ENCODE measurements at places on chromosomes 6 and 20. TPM values are rescaled to one million over a fixed set of nuclear protein-coding genes. Genes with fewer than 3 reads are reported as not detected.
A peak's percentile ranks its signal among the peaks of the same experiment; 100 is the strongest.

ADGRF4 gene
- 3.0 TPM for total RNA-seq

OR2B6 gene
- total RNA-seq = not detected

ACAT2 gene
- 13.7 TPM for total RNA-seq

CALHM5 gene
- total RNA-seq = 3.8 TPM

KHDC1L gene
- not detected for total RNA-seq

GLP1R gene
- not detected for total RNA-seq

EDN1 gene
- 21.7 TPM for total RNA-seq

GCNT2 gene
- 25.1 TPM for total RNA-seq

CDC25B gene
- total RNA-seq = 20.3 TPM

ANKRD66 gene
- not detected for total RNA-seq

- no peak for DNase-seq
- H3K4me3 ChIP-seq = no peak overlapping the region
- H3K36me3 ChIP-seq = no peaks in the 10 kb centered on the region
- no peaks in the 10 kb centered on the region for H3K27me3 ChIP-seq
- no peak overlapping the region for H3K27ac ChIP-seq
Measured at GRCh38 chr6:56102216-56102615, 145.2 kb downstream of the COL21A1 start.

- no peaks in the 10 kb centered on the region for H3K4me1 ChIP-seq
- DNase-seq = no peak
- no peak overlapping the region for H3K4me3 ChIP-seq
- H3K27me3 ChIP-seq = no peaks in the 10 kb centered on the region
- no peak overlapping the region for H3K27ac ChIP-seq
Measured at GRCh38 chr6:64591676-64592036, 956.1 kb downstream of the PHF3 start.

GRCh38 chr20:46226602-46227001 is 81.7 kb downstream of the CDH22 start:
- no peak overlapping the region for H3K4me3 ChIP-seq
- no peaks in the 10 kb centered on the region for H3K4me1 ChIP-seq
- peaks cover 55% of the 10 kb centered on the region for H3K27me3 ChIP-seq
- no peak for DNase-seq
- H3K36me3 ChIP-seq = no peaks in the 10 kb centered on the region

DNA sequence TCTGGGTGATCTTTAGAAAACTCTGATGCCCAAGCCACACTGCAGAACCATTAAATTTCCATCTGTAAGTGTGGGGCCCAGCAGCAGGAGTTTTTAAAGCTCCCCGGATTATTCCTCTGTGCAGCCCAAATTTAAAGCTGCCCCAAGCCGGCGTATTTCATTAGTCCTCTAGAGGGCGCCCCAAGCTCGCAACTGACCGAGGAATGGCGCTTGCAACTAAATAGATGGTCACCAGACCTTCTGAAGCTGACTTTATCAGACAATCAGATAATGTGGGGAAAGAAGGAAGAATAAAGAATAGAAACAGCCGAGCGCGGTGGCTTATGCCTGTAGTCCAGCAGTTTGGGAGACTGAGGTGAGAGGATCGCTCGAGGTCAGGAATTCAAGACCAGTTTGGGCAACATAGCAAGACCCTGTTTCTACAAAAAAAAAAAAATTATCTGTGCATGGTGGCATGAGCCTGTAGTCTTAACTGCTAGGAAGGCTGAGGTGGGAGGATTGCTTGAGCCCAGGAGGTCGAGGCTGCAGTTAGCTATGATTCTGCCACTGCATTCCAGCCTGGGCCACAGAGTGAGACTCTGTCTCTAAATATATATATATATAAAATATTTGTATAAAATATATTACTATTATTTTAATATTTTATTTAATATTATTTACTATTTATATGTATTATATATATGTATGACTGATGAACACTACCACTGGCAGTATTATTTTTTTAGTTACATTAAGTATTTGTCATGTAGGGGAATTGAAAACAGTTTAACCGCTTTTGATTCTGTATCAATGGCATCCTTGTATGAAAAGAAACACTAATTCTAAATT is 56.0 kb downstream of the OTOR start:
- H3K36me3 ChIP-seq = no peaks in the 10 kb centered on the region
- H3K27me3 ChIP-seq = peaks cover 35% of the 10 kb centered on the region
- H3K27ac ChIP-seq = no peak overlapping the region
- H3K4me1 ChIP-seq = no peaks in the 10 kb centered on the region
- DNase-seq = peak; percentile 38
- H3K4me3 ChIP-seq = no peak overlapping the region

DNA sequence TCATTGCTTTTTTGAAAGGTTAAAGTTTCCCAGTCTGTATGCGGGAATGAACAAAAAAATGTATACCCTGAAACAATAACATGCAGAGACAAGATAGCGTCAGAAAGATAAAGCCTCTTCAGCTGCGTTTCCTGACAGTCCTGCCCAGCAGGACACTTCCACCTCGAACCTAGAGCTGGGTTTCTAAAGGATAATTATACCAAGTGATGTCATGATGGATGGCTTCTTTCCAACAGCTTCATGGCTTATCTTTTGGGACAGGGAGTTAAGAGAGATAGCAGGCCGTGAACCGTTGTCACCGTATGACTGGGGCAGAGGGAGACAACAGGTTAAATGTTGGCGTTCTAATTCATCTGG is 267.6 kb upstream of the SGK1 start:
- H3K36me3 ChIP-seq = no peaks in the 10 kb centered on the region
- H3K27me3 ChIP-seq = no peaks in the 10 kb centered on the region
- DNase-seq = no peak
- no peaks in the 10 kb centered on the region for H3K4me1 ChIP-seq
- no peak overlapping the region for H3K4me3 ChIP-seq
- no peak overlapping the region for H3K27ac ChIP-seq

DNA sequence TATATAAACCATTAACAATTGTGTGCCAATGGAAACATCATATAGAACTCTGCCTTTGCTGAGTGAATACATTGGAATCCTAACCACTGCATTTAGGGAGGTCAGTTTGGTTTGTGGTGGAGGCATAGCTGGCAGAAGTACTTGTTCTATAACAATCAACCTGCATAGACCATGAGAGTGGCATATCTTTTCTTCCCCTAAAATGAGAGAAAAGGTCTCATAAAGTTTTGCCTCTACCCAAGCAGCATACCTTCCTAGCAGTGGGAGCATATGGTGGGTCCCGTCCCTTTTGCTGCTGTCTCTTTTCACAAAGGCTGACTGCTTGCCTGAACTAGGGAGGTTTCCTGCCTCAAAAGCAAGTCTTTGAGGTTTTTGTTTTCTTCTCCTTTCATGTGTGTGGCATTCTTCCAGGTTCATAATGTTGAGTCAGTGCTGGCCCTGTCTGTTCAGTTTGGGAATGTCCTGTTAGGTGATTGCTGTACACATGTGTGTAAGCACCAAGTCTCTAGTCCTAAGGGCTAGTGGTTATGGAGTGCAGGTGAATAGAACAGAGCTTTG is 61.2 kb upstream of the SUPT3H start:
- H3K4me3 ChIP-seq = no peak overlapping the region
- H3K27ac ChIP-seq = no peak overlapping the region
- no peaks in the 10 kb centered on the region for H3K4me1 ChIP-seq
- no peaks in the 10 kb centered on the region for H3K36me3 ChIP-seq
- H3K27me3 ChIP-seq = no peaks in the 10 kb centered on the region

DNA sequence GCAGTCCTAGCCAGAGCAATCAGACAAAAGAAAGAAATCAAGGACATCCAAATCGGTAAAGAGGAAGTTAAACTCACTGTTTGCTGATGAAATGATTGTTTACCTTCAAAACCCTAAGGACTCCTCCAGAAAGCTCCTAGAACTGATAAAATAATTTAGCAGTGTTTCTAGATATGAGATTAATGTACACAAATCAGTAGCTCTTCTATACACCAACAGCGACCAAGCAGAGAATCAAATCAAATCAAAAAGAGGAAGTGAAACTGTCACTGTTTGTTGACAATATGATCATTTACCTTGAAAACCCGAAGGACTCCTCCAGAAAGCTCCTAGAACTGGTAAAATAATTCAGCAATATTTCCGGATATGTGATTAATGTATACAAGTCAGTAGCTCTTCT is 21.7 kb downstream of the SERPINB9 start:
- peaks cover 20% of the 10 kb centered on the region for H3K4me1 ChIP-seq
- no peak overlapping the region for H3K4me3 ChIP-seq
- H3K36me3 ChIP-seq = no peaks in the 10 kb centered on the region
- no peak for DNase-seq

DNA sequence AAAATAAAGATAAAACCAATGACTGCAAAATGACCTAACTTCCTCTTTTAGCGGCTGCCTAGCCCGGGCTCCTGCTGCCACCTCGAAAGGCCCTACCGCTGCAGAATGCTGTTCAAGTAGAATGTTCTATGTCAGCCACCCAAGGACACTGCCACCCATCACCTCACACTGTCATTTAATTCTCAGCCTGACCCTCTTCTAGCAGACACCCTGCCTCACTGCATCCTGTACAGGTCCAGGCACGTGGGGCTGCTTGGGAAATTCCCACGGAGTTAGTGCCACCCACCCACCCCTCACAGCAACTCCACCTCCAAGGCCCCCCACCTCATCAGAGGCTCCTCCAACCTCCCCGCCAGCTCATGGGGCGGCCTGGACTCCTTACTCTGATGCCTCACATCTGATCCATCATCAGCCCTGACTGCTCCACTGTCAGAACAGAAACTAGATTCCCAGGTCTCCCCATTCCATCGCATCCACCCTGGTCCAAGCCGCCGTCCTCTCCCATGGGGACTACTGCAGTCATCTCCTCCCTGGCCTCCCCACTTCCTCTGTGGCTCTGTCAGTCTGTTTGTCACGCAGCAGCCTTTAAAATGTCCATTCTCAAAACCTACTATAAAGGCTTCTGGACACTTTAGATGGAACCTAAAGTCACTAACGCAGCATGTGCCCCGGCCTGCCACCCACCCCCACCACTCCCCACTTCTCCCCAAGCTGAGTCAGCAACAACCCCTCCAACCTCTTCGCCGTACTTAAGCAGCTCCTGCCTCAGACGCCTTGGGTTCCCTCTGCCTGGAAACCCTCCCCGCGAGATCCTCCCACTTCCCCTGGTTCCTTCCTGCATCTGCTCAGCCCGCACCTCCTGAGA is 17.0 kb downstream of the NFATC2 start:
- peak overlapping the region; percentile 13 for H3K27ac ChIP-seq
- H3K36me3 ChIP-seq = peaks cover 6% of the 10 kb centered on the region
- H3K4me1 ChIP-seq = peaks cover 6% of the 10 kb centered on the region
- H3K4me3 ChIP-seq = no peak overlapping the region

DNA sequence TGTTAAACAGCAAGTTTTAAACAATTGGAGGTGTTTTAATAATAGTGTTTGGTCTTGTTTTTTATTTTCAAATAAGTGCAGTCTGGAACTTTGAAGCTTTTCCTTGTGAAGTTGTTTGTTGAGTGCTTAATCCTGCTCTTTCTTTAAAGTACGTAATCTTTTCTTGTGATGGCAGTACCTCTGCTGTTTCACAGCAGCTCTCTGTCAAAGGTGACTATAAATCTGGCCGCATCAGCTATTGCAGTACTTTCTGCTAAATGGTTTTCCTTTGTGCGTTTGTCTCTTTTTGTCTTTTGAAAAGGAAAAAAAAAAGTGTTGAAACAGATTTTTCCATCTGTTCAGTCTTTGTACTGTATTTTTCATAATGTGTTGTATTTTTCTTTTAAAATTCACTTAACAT is 12.7 kb downstream of the STXBP5 start:
- H3K4me3 ChIP-seq = no peak overlapping the region
- peaks cover 2% of the 10 kb centered on the region for H3K4me1 ChIP-seq
- peaks cover 6% of the 10 kb centered on the region for H3K36me3 ChIP-seq

- H3K36me3 ChIP-seq = no peaks in the 10 kb centered on the region
- DNase-seq = no peak
- no peaks in the 10 kb centered on the region for H3K4me1 ChIP-seq
- no peaks in the 10 kb centered on the region for H3K27me3 ChIP-seq
Measured at GRCh38 chr6:112886415-112886814, 539.3 kb downstream of the RFPL4B start.

DNA sequence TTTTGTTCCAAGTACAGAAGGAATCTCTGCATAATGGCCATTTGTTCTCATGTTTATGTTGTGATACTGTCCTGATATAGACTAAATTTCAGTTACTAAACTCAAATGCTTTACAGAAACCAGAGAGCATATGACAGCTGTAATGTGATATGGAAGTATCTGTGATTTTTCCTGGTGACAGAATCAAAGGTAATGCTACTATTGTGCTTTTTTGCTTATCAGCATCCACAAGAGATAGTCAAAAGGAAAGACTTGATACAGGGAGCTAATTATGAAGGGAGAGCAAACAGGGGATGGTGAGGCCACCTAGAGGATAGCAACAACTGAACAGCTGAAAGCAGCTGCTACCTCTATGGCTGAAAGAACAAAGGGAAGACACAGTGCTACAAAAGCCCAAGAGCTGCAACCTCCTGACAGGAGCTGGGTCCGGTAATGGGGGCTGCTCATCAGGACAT is 181.4 kb downstream of the PHF3 start:
- H3K27me3 ChIP-seq = no peaks in the 10 kb centered on the region
- no peak overlapping the region for H3K27ac ChIP-seq
- no peaks in the 10 kb centered on the region for H3K36me3 ChIP-seq
- H3K4me1 ChIP-seq = no peaks in the 10 kb centered on the region

DNA sequence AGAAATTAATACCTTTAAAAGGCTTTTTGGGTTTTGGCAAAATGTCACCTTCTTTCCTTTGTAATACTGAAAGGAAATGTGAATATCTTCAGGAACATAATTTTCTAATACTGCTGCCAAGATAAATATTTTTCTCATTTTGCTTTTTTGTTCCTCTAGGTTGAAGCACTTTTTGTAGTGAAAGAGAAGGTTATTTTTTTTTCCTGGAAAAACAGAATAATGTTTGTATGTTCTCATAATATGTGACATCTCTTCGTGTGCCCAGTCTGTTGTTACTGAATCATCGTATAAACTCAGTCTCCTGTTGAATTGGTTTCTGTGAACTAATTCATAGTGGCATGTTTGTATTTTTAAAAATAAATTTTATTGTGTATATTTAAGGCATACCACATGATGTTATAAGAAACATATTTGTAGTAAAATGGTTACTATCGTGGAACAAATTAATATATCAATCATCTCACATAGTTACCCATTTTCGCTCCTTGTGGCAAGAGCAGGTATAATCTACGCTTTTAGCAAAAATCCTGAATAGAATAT is 74.4 kb downstream of the SH3BGRL2 start:
- no peak overlapping the region for H3K4me3 ChIP-seq
- DNase-seq = no peak
- H3K4me1 ChIP-seq = no peaks in the 10 kb centered on the region
